ENCODE measurements at places on chromosomes 12 and 14.

GRCh38 chr12:95164656-95165055 lies 52.6 kb downstream of the FGD6 start:
- DNase-seq, result no peak

- no peak for DNase-seq
These were observed 35.9 kb upstream of the SLC38A2 start for GRCh38 chr12:46408441-46408840.

GRCh38 chr14:80047761-80048160 lies 163.5 kb downstream of the DIO2 start:
- no peak for DNase-seq

- DNase-seq, result no peak
These were observed 15.6 kb upstream of the FRMD6 start for GRCh38 chr14:51636109-51636508.

- DNase-seq, result no peak
These were observed 21.7 kb upstream of the MSI1 start for GRCh38 chr12:120390540-120391120.

DNA sequence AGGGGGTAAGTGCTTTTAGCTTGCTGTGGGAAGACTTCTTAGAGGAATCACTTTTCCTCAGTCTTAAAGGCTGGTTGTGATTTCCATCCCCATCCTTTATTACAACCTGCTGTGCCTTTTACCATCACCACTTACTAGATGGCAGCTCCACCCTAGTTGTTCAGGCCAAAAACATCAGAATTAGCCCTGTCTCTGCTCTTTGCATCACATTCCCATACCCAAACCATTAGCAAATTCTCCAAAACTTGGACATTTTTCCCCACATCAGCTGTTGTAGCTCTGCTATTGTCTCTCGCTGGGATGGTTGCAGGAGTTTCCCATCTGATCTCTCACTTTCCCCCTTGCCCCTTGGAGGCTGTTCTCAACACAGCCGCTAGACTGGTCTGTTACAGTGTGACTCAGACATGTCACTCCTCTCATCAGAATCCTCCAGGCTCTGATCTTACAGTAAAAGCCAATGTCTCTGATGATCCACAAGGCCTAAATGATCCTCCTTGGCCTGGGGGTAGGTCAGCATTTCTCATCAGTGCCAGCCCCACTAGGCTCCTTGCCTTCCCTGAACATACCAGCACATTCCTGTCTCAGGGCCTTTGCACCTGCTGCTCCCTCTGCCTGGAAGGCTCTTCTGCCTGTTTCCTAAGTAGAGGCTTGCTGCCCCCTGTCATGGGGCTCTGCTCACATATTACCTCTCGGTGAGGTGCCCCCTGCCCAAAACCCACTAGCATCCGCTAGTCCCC lies 102.5 kb downstream of the BEGAIN start:
- DNase-seq, result no peak

GRCh38 chr12:105864316-105864715 lies 274.4 kb downstream of the NUAK1 start:
- DNase-seq, result no peak

DNA sequence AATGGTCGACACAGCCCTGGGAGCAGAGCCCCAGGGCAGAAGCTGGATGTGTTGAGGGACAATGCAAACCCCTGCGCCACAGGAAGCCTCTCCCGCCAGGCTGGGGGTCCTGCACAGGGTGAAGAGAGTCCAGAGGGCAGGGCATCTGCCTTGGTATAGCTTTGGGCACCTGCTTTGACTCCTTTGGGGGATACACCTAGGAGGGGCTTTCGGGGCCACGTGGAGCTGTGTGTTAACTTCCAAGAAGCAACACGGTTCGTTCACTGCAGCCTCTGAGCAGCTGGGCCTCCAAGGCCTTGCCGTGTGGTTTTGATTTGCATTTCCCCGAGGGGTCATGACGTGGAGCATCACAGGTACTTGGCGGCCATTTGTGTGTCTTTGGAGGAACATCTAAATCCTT lies 5.8 kb upstream of the PUS1 start:
- DNase-seq, result no peak

- DNase-seq, result no peak
These were observed 143.4 kb upstream of the C14orf180 start for GRCh38 chr14:104436047-104436591.

DNA sequence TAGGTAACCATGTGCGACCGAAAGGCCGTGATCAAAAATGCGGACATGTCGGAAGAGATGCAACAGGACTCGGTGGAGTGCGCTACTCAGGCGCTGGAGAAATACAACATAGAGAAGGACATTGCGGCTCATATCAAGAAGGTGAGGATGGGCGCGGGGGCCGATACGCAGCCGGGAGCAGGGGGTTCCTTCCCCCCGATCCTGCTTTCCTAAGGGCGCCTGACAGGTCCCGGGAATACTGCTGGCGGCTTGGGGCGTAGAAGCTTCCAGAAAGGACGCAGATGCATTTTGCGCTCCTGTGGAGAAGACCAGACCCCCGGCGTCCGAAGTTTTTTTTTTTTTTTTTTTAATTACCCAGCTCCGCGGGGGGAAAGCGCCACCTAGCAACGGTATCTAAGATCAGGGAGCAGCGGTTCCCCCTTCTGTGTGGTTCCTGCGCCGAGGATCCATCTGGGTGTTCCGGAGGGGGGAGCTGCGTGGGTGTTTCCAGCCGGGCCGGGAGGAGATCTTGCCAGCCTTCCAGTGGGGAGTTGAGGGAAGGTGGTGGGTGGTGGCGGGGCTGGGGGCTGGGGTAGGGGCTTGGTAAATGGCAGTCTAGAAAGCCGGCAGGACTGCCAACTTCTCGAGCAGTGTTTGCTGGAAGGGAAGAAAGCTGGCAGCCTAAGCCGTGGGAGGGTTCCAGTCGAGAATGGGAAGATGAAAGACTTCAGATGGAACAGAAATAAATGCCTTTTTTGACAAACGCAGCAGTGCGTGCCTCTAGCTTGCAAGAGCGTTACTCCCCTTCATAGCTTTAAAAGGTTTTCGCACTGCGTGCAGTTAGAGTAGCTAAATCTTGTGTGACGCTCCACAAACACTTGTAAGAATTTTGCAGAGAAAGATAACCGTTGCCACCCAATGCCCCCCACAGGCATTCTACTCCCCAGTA lies 764 bp downstream of the DYNLL1 start:
- DNase-seq, result peak; percentile 8

DNA sequence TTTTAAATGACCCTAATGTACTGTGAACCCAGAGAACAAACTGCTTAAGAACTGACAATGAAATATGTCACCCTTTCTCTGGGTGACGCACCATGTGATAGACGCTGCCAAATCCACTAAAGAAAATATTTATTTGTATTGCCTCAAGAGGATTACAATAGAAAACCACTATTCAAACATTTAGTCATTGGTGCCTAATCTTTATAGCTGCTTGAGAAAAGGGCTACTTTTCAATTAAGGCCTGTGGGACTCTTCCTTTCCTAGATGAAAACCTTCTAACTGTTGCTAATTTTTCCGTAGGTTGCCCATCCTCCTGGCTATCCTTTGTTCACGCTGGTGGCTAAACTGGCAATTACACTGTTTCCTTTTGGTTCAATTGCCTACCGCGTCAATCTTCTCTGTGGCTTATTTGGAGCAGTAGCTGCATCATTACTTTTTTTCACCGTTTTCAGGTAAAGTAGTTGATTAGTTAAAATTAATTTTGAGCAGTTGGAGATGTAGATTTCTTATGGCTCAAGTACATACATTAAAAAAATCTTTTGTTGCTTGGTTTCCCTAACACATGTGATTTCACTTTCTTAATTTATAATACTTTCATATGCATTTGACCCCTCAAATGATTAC lies 6.0 kb downstream of the TMEM260 start:
- DNase-seq, result no peak

DNA sequence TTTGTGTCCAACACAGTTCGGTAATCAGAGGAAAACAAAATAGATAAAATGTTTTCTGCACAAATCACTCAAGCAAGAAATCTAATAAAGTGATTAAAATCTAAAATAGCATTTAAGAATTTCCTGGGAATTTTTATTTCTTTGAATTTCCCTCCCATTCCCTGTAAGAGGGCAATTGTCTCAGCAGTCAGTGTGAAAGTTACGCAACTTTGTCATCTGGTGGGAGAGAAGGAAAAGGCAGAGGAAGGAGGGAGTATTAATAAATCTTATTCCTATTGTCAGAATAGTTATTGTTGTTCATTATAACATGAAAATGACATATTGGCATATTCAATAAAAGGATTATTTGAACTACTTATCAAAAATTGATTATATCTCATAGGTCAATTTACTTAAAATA lies 464.9 kb downstream of the PRKD1 start:
- no peak for DNase-seq

GRCh38 chr12:26874501-26875296 lies 41.7 kb upstream of the ITPR2 start:
- DNase-seq, result no peak

- no peak for DNase-seq
These were observed 28.5 kb upstream of the PYGL start for GRCh38 chr14:50972734-50973133.

GRCh38 chr12:133083345-133083744 lies 2.6 kb downstream of the ZNF140 start:
- no peak for DNase-seq

DNA sequence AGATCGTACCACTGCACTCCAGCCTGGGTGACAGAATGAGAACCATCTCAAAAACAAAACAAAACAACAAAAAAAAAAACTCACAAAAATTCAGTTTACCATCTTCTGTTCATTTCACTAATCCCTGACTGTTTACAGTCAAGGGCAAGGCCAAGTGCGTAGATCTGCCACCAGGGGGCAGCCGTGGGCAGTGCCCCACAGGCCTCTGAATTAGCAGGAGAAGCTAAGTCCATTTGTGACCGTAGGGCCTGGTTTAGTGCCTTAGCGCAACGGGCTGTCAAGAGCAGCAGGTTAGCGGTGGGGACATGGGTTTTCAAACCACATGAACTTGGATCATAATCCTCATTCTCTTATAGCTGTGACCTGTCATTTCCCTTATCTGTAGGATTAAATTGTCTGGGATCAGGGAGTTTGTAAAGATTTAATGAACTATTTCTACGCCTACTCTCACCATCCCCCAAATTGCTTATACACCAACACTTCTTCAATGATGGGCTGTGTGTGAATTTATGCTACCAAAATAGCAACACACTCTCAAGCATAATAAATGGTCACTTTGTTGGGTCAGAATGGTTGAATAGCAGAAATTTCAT lies 49.0 kb downstream of the KCTD10 start:
- peak; percentile 64 for DNase-seq

DNA sequence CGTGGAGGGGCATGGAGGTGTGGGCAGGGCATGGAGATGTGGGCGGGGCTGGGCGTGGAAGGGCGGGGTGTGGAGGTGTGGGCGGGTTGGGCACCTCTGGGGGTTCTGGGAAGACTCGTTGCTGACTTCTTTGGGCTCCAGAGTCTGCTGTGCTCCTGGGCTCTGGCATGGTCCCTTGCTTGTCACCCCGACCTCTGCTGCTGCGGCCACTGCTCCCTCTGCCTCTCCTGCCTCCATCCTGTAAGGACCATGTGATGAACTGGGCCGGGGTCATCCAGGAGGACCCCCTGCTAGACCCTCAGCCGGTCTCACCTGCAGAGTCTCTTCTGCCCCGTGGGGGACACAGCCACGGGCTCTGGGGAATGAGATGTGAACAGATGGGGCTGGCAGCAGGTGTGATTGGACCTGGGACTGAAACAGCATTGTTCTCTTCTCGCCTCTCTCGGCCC lies 15.3 kb downstream of the NOC4L start:
- DNase-seq, result no peak

- no peak for DNase-seq
These were observed 258.0 kb upstream of the ATP2B1 start for GRCh38 chr12:89966495-89967240.

DNA sequence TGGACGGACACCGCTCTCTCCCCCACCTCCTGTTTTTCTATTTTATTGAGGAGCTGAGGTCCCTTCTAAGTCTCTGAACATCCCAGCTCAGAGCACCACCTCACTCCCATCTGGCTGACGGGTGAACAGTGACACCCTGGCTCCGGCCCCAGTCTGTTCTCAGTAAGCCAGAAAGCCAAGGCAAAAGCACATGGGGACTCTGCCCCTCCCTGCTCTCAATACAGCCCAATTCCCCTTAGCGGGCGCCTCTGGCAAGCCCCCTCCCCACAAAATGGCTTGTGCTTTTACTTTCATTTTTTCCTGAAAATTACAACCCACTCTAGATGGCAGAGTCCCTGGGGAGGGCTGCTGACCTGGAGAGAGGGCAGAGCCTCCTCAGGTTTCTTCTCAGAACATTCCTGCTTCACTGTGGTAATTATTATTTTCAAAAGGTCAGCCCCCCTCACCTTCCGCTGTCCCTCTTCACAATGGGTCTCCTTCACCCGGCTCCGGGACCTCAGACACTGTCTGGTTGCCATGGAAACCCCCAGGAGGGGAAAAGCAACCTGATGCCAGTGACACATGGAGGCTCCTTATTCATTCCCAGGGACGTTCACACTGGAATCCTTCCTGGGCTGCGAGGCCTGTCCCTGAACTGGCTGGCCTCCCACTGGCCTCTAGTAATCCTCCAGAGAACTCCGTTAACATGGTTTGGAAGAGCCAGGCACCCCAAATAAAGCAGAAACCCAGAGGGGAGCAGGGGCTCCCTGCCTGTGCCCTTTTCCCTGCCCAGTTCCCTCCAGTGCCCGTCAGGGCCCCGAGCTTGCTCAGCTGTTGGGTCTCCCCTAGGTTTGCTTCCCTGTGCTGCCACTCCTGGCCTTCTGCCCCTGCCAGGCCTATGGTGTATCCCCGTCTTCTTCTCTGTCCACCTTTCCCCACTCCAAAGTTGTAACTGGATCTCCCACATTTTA lies 15.9 kb downstream of the COL2A1 start:
- DNase-seq, result no peak

DNA sequence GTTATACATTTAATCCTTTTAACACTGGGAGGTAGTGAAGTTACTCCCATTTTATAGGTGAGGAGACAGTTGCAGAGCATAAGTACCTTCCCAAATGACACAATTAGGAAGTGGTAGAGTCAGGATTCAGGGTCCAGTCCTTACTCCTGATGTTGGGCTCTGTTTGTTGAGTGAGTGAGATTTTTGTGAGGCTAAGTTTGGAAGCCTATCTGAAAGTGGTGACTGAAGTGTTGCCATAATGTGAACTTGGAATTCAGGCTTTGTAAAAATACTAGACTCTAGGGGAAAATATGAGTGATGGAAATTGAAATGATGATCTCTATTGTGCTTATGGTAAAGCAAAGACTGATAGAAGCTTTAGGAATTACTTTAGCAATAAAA lies 2.2 kb downstream of the NUDT4 start:
- DNase-seq, result no peak

DNA sequence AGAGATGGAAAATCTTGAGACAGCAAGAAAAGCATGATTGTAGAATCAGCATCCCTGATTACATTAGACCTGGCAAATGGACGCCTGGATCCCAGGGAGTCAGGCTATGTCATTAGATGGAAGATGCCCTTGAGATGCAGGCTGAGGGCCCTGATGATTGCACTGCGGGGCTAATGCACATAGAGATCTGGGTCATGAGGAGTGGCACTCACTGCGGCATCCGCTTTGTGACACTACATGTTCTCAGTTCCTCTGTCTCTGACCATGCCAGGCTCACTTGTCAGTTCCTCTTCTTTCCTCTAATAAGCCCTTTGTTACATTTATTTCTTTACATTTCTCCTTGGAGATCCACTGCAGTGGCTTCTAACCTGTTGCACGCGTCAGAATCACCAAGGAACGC lies 70.1 kb upstream of the GPATCH2L start:
- no peak for DNase-seq

All from activated CD8-positive, alpha-beta memory T cell treated with anti-CD3 and anti-CD28 coated beads for 48 hours (primary cell).